BJ (cell line): ENCODE measurements at places on chromosomes 1 and 21.

- no peak for DNase-seq
These were observed 1.9 kb downstream of the C1orf162 start for GRCh38 chr1:111475701-111476100.

GRCh38 chr1:207646944-207647579 is 2.1 kb downstream of the CR1L start:
- no peak for DNase-seq

- no peak for DNase-seq
These were observed 722.2 kb downstream of the MATN1 start for GRCh38 chr1:30001011-30001731.

GRCh38 chr1:99645699-99646531 is at the start of gene PALMD:
PALMD (plus strand) TSS chr1:99646113; CDS start chr1:99646318, 205 bp downstream.
- DNase-seq = no peak

DNA sequence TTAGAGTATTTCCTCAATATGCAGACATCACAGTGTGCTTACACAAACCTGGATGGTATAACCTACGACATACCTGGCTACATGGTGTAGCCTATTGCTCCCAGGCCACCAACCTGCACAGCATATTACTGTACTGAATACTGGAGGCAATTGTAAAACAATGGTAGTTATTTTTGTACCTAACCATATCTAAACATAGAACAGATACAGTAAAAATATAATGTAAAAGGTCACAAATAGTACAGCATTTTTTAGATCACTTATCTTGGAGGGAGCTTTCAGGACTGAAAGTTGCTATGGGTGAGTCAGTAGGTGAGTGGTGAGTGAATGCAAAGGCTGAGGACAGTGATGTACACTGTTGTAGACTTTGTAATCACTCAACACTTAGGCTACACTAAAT is 492.3 kb downstream of the MRPL39 start:
- no peak for DNase-seq

- DNase-seq = no peak
These were observed 1.7 kb downstream of the GNB1 start for GRCh38 chr1:1889090-1889750.

DNA sequence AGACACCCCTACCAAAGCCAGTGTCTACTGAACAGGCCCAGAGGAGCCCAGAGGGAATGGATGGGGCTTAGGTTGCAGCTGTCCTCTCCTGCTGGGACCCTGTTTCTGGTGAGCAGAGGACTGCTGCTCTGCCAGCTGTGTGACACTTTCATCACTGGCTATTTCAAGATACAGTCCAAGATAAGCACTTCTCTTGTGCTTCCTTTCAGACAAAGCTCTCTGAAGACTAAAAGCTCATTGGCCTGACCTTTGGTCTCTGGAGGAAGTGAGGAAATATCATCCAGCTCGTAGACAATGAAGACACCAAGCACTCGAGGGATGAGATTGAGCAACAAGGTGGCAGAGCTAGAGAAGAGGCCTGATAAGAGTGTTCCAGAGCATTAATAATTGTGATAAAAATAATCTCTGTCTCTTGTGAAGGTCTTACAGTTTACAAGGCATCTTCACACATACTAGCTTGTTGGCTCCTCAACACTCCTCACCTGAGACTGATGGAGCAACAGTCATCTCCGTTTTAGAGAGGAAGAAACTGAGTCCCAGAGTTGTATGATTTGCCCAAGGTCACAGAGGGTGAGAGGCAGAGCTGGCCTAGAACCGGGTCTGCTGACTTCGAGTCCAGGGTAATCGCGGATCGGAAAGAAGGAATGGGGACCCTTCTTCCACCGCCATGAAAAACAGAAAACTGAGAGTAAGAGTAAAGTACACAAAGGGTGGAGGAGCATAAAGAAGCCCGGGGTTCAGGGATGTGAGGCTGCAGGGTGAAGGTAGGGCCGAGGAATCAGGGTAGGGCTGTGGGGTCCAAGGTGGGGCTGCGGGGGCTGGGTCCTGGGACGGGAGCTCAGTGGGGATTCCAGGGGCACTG is 666 bp downstream of the PAFAH2 start:
- DNase-seq = no peak
